ENCODE measurements at places on chromosomes 3 and 15. TPM values are rescaled to one million over a fixed set of nuclear protein-coding genes. Genes with fewer than 3 reads are reported as not detected.

DNA sequence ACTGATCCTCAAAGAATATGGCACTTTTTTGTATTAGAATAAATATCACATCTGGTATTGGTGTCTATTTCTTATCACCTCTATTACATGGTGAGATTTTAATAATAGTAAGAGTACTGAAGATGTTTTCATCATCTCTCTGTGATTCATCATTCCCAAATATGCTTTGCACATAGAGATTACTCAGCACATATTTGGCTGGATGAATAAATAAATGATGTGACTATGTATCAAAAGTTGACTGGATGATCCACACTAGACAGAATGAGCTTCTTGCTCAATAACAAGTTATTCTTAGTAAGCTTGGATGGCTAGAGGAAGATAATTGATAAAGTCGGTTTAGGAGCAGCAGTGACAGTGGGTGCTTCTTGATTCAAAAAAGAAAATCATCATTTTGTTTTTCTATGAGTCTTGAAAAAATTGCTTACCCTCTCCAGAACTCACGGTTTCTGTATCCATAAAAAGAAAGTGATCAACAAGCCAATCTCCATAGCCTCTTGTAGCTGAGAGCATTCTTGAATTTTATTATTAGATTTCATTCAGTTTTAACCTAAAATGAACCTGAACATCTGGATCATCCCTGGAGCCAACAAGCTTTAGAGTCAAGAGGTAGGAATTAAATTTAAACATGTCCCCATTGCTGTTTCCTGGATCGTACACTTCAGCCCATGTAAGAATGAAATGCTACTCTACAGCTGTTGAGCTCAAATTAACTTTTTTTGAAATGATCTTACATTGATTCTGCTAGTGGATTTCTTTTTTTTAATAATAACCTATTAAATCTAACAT is 104.8 kb upstream of the OSTN start:
- no peak for DNase-seq

- no peak for DNase-seq
Observed at GRCh38 chr3:45765266-45765851, 31.0 kb downstream of the SLC6A20 start.

DNA sequence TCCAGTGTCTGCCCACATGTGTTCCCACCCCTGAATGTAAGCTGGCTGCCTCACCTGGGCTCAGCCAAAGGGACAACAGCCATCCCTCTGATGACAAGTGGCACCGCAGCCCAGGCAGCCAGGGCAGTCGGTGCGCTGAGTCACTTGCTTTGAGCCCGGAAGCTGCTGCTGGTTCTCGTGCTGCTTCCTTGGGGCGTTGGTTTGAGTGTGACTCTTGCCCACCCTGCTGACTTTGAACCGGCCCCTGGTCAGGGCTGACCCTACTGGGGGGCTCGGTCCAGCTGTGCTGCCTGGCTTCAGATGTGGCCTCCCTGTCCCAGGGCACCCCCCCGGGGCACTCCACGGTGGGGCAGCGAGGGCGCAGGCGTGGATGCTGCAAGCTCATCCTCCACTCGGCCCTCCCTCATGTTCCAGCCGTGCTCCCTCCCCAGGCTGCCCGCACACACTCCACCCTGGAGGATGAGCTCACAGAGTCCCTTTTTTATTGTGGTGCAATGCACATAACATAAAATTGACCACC is 62.1 kb downstream of the EFCAB12 start:
- no peak for DNase-seq

The CPEB1 gene
- 3.2 TPM for total RNA-seq
